ENCODE measurements at places on chromosomes 3 and 15. TPM values are rescaled to one million over a fixed set of nuclear protein-coding genes. Genes with fewer than 3 reads are reported as not detected.

CFAP100 gene
- 31.9 TPM for total RNA-seq

- no peak for DNase-seq
Observed at GRCh38 chr3:30399394-30400181, 206.8 kb upstream of the TGFBR2 start.

C2CD4B gene
- 12.6 TPM for total RNA-seq

DNA sequence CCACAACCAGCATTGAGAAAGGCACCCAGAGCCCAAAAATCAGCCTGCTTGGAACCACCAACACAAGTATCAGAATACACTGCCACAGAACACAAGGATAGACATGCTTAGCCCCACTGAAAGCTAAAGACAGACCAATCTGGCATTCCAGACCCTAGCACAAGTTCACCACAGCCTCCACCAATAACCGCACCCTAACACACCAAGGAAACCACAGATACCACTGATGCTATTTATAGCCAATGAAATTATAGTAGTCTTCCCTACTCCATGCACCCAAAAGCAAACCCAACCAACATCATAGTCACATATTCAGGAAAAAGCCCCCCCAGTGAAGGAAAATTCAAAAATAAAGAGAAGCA is 83.9 kb upstream of the STT3B start:
- no peak for DNase-seq

GRCh38 chr3:50339485-50340146 is 1.0 kb downstream of the RASSF1 start:
- no peak for DNase-seq

ISLR2 gene
- total RNA-seq, result 0.31 TPM

- no peak for DNase-seq
Observed at GRCh38 chr3:122627301-122627700, 49.9 kb downstream of the PARP15 start.

PLS1 gene
- total RNA-seq, result 24.0 TPM

DNA sequence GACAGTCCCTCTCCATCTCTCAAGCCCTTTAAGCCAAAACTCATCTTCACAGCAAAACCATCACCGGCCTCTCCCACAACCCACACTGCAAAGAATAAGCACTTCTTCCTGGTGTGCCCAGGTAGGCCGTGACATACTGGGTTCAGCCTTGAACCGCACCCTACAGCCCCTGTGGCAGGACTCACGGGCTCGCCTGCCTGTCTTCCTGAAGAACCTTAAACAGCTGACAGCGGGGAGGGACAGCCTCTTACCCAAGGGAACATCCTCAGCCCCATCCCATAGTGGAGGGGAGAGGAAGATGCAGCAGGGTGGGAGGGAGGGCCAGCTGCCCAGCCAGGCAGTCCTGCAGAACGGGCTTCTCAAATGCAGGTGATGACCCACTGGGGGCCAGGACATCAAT is 40.2 kb downstream of the TBC1D2B start:
- no peak for DNase-seq

GRCh38 chr3:3851621-3852323 is 52.5 kb downstream of the LRRN1 start:
- DNase-seq, result no peak

CD276 gene
- 71.1 TPM for total RNA-seq

ADAMTSL3 gene
- 58.2 TPM for total RNA-seq

DNA sequence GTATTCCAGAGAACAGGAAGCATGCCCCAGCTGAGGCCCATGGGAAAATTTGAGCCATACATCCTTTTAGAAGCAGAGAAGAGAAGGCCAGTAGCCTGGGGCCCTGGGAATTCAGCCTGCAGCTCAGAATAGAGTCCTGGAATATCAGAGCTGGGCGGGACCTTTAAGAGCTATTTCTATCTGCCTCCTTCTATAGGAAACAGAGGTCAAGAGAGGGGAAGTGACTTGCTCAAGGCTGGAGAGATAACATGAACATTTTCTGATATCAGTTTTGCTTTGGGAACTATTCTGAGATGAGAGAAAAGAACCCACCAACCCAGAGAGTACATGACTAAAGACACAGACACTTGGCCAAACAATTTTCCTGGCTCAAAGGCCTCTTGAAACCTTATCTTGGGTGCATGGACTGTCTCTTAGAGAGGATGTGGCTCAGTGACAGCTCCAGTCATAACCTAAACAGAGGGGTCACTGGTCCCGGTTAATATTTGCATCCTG is 26.0 kb downstream of the MASP1 start:
- DNase-seq, result peak; percentile 5
